ENCODE measurements at places on chromosomes 5 and 9. TPM values are rescaled to one million over a fixed set of nuclear protein-coding genes. Genes with fewer than 3 reads are reported as not detected.

The NLN gene
- 137 TPM for total RNA-seq

The PCDHB3 gene
- 2.3 TPM for total RNA-seq

GRCh38 chr5:134594797-134595457 is 37.7 kb downstream of the SAR1B start:
- peaks cover 18% of the 10 kb centered on the region for H3K4me1 ChIP-seq
- H3K27ac ChIP-seq, result no peak overlapping the region
- no peaks in the 10 kb centered on the region for H3K36me3 ChIP-seq

GRCh38 chr9:32558408-32558934 is 6.1 kb upstream of the TOPORS start:
- H3K36me3 ChIP-seq, result no peaks in the 10 kb centered on the region
- no peak overlapping the region for H3K27ac ChIP-seq
- H3K4me1 ChIP-seq, result no peaks in the 10 kb centered on the region
- no peaks in the 10 kb centered on the region for H3K27me3 ChIP-seq
- H3K4me3 ChIP-seq, result no peak overlapping the region
